ENCODE measurements at places on chromosomes 3 and 15.

- no peak for DNase-seq
Measured at GRCh38 chr15:64412216-64412615, 24.6 kb downstream of the TRIP4 start.

GRCh38 chr3:24944805-24945520 lies 450.3 kb upstream of the THRB start:
- no peak for DNase-seq

DNA sequence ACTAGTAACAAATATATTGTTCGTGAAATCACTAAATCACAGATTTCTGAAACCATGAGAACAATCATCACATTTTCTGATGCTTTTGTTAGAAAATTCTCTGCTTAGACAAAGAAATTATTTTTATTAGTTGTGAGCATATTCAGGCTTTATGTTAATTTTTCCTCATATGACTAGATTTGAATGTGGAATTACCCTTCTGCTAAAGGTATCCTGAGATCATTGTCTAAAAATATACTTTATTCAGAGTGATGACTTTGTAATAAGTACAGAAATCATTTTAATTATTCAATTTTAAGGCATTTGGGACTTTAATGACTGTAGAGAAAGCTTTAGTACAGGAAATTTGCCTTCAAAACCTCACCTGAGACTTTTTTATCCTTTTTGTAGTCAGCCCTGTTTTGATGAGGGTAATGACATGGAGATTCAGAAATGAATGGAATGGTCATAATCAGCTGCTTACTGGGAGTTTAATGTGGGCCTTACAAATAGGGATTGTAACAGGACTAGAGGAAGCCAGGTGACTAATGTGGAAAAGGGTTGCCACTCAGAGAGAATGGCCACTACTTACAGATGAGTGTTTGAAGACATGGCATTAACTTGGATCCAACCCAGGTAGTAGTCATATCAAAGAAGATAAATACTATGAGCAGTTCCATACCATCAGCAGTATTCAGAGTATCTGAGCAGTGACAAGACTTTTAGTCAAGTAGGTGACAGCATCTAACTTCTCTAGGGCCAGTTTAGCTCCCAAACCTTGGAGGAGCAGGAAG lies 148.3 kb downstream of the MBNL1 start:
- no peak for DNase-seq

- DNase-seq, result no peak
Measured at GRCh38 chr3:58299839-58300516, 6.1 kb upstream of the RPP14 start.

GRCh38 chr3:121979734-121980449 lies 42.2 kb downstream of the ILDR1 start:
- DNase-seq, result no peak

Measured in HEK293T (cell line).